ENCODE measurements at places on chromosomes 7 and 10. TPM values are rescaled to one million over a fixed set of nuclear protein-coding genes. Genes with fewer than 3 reads are reported as not detected.

Gene DPY19L1
- 19.4 TPM for polyA plus RNA-seq

Gene MUC12
- 1.4 TPM for polyA plus RNA-seq

Gene NACAD
- 1.2 TPM for polyA plus RNA-seq

Gene PLEKHS1
- polyA plus RNA-seq, result 4.2 TPM

Gene SUN3
- polyA plus RNA-seq, result 0.18 TPM

Gene ASB4
- 0.47 TPM for polyA plus RNA-seq

Gene LRRD1
- polyA plus RNA-seq, result not detected

Gene COL1A2
- 66.3 TPM for polyA plus RNA-seq

Gene TUBAL3
- 0.06 TPM for polyA plus RNA-seq

Gene SMO
- polyA plus RNA-seq, result 2.5 TPM

Gene MSMB
- 18.5 TPM for polyA plus RNA-seq

Gene ACTL6B
- polyA plus RNA-seq, result not detected

Gene FOXI2
- not detected for polyA plus RNA-seq

Gene CHN2
- 3.2 TPM for polyA plus RNA-seq

Gene LBX1
- polyA plus RNA-seq, result 0.02 TPM

Gene NEUROD6
- not detected for polyA plus RNA-seq

Gene IGF2BP3
- 2.2 TPM for polyA plus RNA-seq

Gene PRRT4
- polyA plus RNA-seq, result 0.35 TPM

Gene GPR141
- polyA plus RNA-seq, result 0.39 TPM

All from lung (tissue), 17 donors.